ENCODE measurements at places on chromosomes 5 and 9. TPM values are rescaled to one million over a fixed set of nuclear protein-coding genes. Genes with fewer than 3 reads are reported as not detected.

Gene CDC20B
- not detected for total RNA-seq

Gene DOCK8
- 0.25 TPM for total RNA-seq

Gene SPINK1
- not detected for total RNA-seq

Gene SHOC1
- not detected for total RNA-seq

Gene MYOT
- total RNA-seq: not detected

Gene C9orf50
- total RNA-seq: 0.12 TPM

Gene TMOD1
- total RNA-seq: 0.39 TPM

Gene SLC34A1
- not detected for total RNA-seq

Gene PELO
- total RNA-seq: 11.2 TPM

Gene SLCO4C1
- total RNA-seq: 0.05 TPM

Gene SOX30
- not detected for total RNA-seq

Gene JAK2
- total RNA-seq: 7.9 TPM

Data from cardiac ventricle fibroblast (primary cell).